ENCODE measurements at places on chromosomes 7 and 10.

GRCh38 chr10:71848325-71849275 is 2.5 kb downstream of the PSAP start:
- no peak for DNase-seq

- no peak for DNase-seq
Measured at GRCh38 chr10:44922021-44922420, 10.9 kb downstream of the TMEM72 start.

- no peak for DNase-seq
Measured at GRCh38 chr7:6392712-6393666, 54.8 kb downstream of the DAGLB start.

DNA sequence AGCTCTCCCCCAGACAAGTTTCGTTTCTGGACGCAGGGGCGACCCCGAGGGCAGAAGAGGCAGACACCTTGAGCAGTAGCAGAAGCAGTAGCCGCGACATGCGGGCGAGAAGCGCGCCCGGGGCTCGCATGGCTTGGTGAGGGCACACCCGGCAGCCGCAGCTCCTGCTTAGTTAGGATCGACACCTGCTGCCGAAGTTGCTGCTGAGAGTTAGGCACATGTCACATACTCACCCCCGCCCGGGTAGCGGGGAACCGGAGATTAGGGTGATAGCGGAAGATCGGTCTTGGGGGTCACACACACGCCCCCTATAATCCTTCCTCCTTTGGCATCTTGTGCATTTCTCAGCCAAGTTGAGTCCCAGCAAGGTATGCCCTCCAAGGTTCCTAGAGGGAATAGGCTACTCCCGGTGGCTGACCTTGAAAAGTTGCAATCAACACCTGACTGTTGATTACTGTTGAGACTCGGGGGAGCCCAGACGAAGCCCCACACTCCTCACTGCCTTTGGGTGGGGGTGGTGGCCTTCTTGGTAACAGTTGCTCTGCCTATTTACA is 668 bp downstream of the GPR37 start:
- peak; percentile 55 for DNase-seq

GRCh38 chr7:150685219-150686029 is at the start of gene GIMAP2:
Gene GIMAP2, plus strand, starts transcription at chr7:150685706. Its CDS starts 1,354 bp downstream, at chr7:150687060.
- no peak for DNase-seq

- DNase-seq, result no peak
Measured at GRCh38 chr10:43322769-43323168, 48.7 kb upstream of the FXYD4 start.

- no peak for DNase-seq
Measured at GRCh38 chr10:59561477-59562121, 148.1 kb downstream of the SLC16A9 start.

- DNase-seq, result no peak
Measured at GRCh38 chr7:26993816-26994810, 101.7 kb downstream of the HOXA1 start.

DNA sequence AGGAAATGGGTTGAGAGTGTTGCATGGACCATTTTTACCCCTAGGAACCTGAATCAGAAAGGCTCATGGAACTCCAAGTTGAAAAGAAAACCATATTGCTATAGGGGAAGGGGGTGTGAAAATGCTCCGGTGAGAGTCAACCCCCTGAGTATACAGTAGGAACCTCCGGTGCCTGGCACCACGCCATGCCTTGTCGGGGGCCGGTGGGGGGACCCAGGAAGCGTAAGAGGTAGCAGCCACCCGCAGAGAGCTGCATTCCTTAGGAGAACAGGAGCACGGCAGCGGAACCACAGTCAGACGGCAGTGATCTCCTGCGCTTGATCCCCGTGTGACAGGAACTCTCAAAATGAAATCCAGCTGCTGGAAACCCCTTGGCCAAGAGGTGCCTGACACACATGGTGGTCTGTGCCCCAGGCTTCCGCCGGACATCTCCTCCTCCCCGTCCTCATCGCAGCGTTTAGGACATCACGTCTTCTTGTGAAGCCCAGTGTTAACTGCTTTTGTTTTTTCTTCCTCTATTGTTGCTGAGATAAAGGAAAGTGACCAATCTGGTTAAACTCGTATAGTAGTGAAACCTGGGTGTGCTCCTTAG is 186.8 kb downstream of the CELF2 start:
- DNase-seq, result no peak

GRCh38 chr10:114024876-114025610 is 18.6 kb upstream of the ADRB1 start:
- no peak for DNase-seq

GRCh38 chr7:8129318-8129659 is 132.7 kb downstream of the ICA1 start:
- no peak for DNase-seq

- no peak for DNase-seq
Measured at GRCh38 chr10:125878957-125879835, 1.9 kb downstream of the DHX32 start.

DNA sequence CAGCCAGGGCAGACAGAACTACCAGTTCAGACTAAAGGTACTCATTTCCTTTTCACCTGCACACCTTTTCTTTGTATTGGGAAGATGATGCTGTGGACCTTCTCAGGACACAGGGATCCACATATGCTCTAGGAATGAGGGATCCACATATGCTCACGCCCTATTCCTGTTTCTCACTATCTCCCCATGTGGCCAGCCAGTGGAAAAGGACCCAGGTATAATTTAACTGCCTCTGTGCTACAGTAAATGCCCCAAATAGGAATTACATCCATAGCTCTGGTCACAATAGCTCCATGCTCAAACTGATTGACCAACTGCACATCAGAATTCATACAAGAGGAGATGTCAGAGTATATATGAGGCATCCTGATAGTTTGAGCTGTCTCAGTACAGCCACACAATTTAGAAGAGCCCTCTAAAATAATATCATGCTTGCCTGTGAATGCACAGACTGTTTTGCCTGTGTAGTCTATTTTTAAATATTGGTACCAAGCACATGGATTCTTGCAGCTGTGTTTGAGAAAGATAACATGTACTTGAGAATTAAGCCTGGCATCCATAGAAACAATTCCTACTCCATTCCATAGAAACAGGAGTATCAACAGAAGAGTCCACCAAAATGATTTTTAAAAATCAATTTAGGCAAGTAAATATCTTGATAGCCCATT is 43.7 kb downstream of the CTTNBP2 start:
- no peak for DNase-seq

Measured in NCI-H2171 treated with DMSO at 0.1 percent for 48 hours (cell line).